ENCODE measurements at places on chromosomes 2 and 18.

- no peak for DNase-seq
These were observed 7.3 kb downstream of the SFXN5 start for GRCh38 chr2:73063909-73064875.

DNA sequence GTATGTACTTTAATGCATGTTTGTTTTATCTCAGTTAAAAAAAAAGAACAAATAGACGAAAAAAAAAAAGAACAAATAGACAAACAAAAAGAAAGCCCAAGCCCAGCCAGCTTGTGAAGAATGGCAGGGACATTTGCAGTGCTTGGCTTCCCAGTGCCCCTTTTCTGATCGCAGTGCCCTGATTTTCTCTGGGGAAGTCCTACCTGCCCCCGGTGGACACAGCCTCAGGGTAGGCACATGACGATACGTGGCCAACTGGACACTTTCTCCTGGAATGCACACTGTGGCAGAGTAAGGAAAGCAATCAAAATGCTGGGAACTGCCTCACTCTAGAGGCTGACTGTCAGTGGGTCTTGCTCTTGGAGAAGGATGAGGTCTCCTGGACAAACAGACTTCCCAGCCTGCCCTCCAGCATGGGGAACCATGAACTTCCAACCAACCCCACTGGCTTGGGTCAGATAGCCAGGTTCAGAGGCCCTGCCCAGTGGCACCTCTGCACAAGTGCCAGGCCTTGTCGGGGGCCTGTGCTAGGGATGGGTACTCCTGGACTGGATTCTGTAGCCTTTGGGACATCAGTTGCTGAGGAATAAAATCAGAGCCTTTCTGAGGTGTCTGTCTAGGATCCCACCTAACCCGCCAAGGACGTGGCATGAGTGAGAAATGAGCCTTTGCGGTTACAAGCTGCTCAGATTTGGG is 76.7 kb downstream of the INHBB start:
- no peak for DNase-seq

- no peak for DNase-seq
These were observed 9.2 kb downstream of the SPR start for GRCh38 chr2:72896446-72896845.

DNA sequence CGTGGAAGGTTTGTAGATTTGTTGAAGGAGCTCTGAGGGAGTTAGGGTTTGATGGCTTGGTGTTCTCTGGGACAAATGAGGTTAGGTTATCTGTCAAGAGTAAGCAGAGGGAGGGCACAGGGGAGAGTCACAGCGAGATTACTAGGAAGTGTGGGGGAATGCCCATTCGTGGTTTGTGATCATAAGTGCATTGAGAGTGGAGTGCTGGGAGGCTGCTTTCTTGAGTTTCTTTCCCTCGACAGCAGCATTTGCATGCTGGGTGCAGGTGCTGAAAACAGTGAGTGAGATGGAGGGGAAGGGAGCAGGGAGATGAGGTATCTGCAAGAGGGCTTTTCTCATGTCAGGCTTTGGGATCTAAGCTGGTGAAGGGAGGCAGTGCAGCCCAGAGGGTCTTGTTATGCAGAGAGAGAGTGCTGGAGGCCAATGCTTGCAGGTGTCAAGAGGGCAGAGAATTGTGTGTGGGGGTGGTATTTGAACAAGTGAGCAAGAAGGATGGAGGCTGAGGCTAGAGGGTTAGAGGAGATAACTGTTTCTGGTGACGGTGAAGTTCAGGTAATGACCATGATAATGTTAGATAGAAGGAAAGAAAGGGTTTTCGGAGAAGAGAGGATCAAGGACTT is 8.8 kb downstream of the RALB start:
- no peak for DNase-seq

GRCh38 chr2:134845719-134846118 is 7.3 kb downstream of the ACMSD start:
- no peak for DNase-seq

- no peak for DNase-seq
These were observed 1.4 kb downstream of the FRZB start for GRCh38 chr2:182864949-182865570.

DNA sequence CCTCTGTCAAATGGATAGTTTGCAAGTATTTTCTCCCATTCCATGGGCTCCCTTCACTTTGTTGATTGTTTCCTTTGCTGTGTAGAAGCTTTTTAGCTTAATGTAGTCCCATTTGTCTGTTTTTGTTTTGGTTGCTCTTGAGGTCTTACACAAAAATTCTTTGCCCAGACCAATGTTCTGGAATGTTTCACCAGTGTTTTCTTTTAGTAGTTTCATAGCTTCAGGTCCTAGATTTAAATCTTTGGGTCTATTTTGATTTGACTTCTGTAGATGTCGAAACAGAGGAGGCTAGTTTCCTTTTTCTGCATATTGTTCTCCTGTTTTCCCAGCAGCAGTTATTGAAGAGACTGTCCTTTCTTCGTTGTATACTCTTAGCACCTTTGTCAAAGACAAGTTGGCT is 351.6 kb downstream of the PTPRM start:
- DNase-seq = no peak

DNA sequence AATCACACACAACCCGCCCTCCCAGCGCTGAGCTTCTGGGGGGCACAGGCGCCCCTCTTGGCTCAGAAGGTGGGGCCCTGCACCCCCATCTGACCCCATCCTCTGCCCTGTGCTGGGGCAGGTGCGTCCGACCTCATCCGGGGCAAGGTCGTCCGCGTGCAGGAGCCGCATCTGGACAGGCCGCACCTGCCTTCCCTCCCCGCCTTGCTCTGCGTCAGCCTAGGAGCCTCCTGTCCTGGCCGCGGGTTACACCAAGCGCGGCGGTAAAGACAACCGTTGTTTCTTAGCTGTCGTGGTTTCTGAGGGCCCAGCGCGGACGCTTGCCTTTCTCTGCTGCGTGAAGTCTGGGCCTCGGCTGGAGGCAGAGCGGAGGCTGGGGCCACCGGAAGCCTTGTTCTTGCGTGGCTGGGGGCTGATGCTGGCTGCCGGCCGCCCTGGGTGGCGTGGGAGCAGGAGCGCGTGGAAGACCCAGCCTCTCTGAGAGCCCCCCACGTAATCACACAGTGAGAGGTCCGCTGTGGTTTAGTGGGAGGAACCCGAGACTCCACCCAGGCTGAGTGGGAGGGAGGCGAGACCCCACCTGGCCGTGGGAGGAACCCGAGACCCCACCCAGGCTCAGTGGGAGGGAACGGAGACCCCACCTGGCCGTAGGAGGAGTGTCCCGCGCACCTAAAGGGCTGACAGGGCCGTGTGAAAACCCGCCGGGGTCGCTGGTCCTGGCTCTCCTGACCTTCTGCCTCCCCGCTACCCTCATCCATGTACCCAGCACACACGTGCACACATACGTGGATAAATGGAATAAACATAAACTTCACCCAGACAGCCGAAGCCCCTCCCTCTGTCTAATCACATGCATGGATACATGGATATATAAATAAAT is 51.8 kb downstream of the KCNG2 start:
- no peak for DNase-seq

DNA sequence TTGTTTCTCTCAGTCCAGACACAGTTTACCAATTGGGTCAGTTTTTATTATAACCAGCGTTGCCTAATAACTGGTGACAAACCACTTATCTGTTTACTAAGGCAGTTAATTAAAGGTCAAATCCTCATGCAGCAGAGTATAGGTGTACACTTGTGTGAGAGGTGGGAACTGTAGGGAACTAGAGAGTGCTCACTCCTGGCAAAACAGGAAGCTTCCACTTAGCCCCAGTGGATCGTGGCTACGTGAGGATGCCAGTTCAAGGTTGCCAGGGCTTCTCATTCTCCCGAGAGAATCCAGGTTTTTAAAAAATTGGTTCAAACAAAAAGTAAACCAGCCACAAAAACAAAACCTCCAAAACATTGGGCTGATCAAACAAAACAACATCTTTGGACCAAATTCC is 8.1 kb downstream of the CYBRD1 start:
- no peak for DNase-seq

- no peak for DNase-seq
These were observed at the start of gene DES for GRCh38 chr2:219418155-219419011. TSS of gene DES (plus strand) at chr2:219418377. CDS start at chr2:219418463, 86 bp downstream.

DNA sequence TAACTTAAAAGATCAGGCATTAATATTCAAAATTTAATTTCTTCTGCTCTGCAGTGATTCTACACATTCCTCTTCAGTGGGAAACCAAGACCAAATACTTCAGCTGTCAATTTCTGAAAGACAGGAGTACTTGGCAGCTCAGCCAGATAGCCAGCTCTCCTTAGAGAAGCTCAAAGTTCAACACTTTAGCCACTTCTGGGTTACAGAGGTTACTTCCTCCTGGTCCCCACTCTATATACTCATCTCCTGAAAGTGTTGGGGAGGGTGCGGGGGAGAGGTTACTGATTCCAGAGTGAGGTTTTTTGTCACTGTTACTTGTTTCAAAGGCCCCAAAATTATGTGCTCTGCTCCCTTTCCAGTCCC is 4.1 kb downstream of the CYTIP start:
- DNase-seq = no peak

GRCh38 chr2:146665800-146666199 is 1179.0 kb upstream of the ACVR2A start:
- no peak for DNase-seq

All from hippocampal formation (tissue), 2 donors.